ENCODE measurements at places on chromosomes 1 and 21.

DNA sequence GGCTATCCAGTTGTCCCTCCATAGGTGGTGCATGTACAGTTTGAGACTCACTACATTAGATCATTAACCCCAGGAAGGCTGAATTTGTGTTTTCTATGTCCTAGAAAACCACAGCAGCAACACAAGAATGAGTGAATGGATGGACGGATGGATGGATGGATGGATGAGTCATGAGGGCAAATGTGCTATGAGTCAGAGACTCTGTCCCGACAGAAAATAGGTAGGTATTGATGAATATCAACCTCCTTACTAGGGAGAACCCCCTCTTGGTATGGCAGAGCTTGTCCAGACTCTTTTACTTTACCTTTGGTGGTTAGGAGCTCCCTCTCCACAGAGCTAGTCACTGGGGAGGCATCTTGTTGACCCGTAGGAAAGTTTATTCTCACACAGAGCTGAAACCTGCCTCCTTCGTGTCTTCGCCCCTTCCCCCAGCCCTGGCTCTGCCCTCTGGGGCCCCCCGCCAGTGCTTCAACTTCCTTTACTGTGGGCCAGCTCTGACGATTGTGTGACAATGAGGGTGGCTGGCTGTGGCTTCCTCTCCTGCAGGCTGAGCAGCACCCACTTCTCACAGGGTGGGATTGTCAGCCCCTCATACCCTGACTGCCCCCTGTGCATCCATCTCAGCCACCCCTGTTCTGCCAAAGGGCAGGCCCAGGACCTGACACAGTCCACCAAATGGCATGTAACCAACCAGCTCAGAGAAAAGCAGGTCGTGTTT is 145.2 kb downstream of the FOXD2 start:
- DNase-seq: no peak

GRCh38 chr21:32203877-32204480 is 74.9 kb downstream of the MIS18A start:
- DNase-seq: no peak

GRCh38 chr1:227155004-227155403 is 163.3 kb downstream of the CDC42BPA start:
- no peak for DNase-seq

DNA sequence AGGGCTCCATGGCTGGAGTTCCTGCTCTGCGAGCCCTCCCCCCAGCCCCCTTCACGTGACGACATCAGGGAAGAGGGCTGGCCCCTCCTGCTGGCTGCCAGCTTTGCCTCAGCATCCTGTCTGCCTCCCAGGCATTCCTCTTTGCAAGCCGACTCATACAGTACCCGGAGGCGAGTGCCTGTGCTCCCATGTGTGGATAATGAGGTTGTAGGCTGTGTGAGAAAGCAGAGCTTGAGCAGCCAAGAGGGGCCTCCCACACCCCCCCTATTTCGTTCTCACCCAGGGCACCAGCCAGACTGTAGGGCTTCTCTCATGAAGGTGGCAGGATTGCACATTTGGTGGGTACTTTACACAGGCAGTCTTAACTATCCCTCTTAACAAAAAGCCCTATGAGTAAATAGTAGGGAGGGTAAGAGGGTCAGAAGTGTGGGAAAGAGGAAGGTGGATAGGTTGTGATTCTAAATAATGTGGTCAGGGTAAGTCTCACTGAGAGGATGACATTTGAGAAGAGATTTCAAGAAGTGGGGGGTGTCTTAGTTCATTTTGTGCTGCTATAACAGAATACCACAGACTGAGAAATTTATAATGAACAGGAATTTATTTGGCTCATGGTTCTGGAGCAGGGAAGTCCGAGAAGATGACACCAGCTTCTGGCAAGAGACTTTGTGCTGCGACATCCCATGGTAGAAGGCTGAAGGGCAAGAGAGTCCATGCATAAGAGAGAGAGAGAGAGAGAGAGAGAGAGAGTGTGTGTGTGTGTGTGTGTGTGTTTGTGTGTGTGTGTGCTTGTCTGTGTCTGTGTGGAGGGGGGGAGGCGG is 113.5 kb downstream of the OMA1 start:
- no peak for DNase-seq

DNA sequence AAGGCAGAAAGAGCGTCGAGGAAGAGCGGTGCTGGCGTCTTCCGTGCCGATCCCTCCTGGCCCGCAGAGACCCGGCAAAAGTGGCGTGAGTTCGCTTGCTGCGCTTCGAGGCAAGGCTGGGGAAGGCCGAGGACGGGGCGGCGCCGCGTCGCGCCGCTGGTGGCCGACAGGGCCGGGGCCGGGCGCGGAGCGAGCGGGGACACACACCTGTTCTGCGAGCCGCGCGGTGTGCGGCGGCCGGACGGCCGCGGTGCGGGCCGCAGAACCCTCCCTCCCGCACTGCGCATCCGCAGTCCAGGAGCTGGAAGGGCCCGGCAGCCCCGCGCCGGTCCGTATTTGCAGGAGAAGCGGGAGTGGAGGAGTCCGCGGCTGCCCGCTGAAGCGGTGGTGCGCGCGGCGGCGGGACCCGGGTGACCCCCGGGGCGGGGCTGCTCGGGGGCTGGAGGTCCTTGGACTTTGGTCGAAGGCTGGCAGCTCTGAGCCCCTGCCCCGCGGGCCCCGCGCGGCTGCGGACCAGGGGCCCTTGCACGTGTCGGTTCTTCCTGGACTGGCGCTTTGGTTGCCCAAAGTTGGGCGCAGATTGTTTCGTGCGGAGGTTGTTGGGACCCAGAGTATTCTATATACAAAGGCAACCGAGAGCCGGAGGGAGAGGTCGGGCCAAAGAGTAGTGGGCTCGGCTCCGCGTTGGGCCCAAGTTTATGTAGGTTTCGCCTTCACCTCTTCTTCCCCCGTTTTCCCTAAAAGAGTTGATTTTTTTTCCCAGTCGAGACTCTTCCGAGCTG is 2.6 kb downstream of the RNF220 start:
- DNase-seq: no peak

DNA sequence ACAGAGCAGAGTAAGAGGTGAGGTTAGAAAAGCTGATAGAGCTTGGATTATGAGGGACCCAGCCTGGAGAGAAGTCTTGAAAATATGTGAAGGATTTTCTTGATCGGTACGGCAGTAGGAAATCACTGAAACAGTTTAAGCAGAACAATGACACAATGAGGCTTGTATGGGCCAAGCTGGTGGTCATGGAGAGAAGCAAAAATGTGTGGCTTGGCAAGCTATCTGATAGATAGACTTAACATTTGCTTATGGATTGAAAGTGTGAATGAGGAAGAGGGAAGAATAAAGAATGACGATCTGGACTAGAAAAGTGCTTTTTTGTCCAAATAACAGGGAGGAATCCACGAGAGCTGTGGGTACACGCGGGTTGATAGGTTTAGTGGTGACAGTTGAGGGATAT is 15.4 kb upstream of the XPR1 start:
- DNase-seq: no peak

- DNase-seq: no peak
Observed at GRCh38 chr1:63557365-63557987, 34.2 kb downstream of the EFCAB7 start.

DNA sequence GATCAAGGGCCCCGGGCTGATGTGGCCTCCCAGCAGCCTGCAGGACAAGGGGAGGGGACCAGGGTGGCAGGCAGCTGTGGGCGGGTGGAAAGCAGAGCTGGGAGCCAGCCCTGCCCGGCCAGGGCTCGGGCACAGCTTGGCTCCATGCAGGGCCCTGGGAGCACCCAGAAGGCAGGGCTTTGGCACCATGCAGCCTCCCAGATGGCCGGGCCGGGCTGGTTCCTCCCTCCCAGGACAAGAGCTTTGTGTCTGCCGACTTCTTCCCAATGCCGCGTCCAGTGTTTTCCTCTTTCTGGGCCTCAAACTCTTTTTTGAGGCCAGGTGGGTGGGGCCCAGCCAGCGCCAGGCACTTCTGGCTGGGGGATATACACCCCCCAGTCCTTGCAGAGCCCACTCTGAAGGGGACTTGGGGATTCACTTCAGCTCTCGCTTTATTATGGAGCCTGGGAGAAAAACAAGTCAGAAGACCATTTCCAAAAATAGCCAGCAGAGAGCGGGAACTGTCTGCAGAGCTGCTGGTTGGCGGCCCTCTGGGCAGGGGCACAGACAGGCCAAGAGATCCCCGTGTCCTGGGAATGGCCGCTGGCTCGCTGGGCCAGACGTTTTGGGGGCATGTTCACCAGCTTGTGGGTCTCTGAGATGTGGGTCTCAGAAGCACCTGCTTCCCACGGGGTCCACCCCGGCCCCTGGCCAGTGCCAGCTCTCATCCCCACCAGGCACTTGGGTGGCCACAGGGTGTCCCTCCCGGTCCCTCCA is 103.8 kb upstream of the ARHGEF16 start:
- DNase-seq: no peak

GRCh38 chr21:34844013-34844923 is 175.5 kb downstream of the CLIC6 start:
- DNase-seq: no peak

- no peak for DNase-seq
Observed at GRCh38 chr1:244254467-244254866, 197.2 kb downstream of the ADSS2 start.

DNA sequence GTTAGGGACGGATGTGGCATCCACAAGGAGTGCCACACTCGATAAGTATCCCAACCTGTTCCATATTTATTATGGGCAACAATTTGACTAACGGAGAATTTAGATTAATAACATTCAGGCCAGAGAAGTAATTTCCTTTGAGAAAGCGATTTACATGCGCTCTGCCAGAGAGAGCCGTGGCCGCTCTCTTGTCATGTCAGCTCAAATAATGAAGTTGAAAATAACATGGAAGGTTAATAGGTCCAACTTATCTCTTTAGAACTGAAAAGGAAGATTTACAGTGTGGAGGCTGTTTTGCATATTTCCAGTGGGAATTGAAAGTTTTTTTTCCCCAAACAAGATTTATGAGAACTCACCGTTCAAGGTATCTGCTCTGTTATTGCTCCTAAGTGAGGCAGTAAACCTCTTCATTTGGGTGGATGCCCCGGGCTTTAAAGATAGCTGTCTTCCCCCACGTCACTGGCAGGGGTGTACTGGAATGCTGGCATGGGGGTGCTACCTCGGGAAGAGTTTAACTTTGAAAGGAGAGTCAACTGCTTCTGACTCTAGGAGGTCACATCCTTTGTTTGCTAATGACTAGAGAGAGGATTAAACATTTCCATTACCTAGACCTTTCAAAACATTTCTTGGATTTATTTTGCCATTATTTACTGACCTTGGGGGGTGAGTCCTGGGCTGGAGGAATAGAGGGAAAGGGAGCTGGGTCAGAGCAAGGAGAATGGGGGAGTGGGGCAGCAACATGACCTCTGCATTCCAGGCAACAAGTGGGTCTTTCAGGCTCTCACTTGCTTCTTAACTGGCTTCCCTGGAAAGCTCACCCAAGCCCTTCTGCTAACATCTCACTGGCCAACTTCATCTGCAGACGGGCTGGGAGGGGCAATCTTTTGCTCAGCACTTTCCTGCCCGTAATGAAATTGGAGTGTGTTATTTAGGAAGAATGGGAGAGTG is 204.2 kb downstream of the CAMTA1 start:
- DNase-seq: no peak

GRCh38 chr1:33466159-33466558 is 6.3 kb upstream of the ZSCAN20 start:
- no peak for DNase-seq

- DNase-seq: no peak
Observed at GRCh38 chr1:18440385-18441226, 40.1 kb upstream of the KLHDC7A start.

- no peak for DNase-seq
Observed at GRCh38 chr1:154502066-154502743, at the start of the genes SHE and TDRD10. Gene SHE, minus strand, starts transcription at chr1:154502412. Its CDS starts 386 bp downstream, at chr1:154502026. Gene TDRD10, plus strand, starts transcription at chr1:154502219. Its CDS starts 4,685 bp downstream, at chr1:154506904.

DNA sequence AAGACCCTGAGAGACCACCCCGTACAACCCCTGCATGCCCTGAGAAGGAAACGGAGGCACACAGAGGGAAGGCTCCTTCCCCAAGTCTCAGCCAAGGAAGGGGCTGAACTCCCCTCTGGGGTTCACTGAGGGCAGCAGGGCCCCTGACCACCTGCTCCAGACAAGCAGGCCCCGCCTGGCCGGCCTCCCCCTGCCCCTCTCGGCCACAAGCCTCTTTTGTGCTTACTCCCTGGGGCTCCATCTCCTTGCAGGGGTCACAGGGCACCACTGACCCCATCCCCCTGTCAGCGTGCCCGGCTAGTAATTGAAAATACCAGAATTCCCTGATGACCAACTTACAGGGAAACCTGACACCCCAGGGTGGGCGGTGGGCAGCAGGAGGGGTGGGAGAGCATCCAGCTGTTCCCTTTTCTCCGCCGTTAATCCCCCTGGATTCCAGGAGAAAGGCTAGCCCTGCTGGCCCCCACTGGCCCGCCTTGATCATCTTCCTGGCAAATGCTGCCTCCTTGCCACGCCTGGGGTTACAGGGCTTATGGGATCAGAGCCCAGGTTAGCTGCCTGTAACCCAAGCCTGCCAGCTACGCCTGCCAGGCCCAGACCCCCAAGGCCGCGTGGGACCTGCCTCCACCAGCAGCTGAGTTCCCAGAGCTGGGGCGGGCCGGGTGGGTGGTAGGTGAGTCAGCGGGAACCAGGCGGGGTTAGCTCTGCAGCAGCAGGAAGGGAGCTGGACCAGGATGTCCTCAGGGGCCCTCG is 96.1 kb downstream of the LACTBL1 start:
- no peak for DNase-seq

DNA sequence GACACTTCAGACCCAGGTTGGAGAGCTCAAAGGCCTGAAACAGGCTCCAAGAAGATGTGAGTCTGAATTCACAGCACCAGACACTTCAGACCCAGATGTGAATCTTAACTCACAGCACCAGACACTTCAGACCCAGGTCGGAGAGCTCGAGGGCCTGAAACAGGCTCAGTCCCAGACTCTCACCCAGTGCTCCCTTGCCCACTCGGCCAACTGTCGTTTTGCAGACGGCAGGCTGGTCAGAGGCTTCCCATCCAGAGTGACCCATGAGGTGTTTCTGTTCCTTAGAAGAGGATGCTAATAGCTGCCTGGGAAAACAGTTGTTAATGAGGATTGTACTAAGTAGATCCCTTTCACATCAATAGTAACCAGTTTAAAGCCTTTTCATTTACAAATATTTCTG is 88.4 kb downstream of the ADARB1 start:
- DNase-seq: no peak

DNA sequence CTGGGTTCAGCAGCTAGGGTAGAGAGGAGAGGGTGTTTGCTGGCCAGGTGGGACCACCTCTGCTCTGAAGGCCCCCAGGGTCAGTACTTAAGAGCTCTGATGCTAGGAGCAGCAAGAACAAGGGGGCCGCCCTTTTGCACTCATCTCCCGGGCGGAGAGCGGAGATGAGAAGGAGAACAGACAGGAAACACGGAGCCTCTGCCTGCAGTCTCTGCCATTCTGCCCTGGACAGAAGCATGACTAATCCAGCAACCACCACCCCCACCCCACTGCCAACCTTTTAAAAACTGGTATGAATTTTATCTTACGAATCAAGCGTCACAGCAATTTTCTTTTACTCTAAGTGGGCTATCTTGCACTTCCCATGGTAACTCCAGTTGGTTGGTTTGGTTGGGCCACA is 34.5 kb downstream of the PARP1 start:
- DNase-seq: no peak

GRCh38 chr1:82934074-82934473 is 1064.9 kb downstream of the TTLL7 start:
- DNase-seq: no peak

- DNase-seq: no peak
Observed at GRCh38 chr1:73862355-73862754, 335.6 kb downstream of the LRRIQ3 start.

Data from stimulated activated CD8-positive, alpha-beta memory T cell treated with anti-CD3 and anti-CD28 coated beads, Interleukin-15, amount 100 ng/mL, for 24 hours (primary cell).